ENCODE measurements at places on chromosomes 7 and 10. TPM values are rescaled to one million over a fixed set of nuclear protein-coding genes. Genes with fewer than 3 reads are reported as not detected.

GRCh38 chr7:48101352-48101751 is 12.3 kb downstream of the UPP1 start:
- no peak for DNase-seq

DNA sequence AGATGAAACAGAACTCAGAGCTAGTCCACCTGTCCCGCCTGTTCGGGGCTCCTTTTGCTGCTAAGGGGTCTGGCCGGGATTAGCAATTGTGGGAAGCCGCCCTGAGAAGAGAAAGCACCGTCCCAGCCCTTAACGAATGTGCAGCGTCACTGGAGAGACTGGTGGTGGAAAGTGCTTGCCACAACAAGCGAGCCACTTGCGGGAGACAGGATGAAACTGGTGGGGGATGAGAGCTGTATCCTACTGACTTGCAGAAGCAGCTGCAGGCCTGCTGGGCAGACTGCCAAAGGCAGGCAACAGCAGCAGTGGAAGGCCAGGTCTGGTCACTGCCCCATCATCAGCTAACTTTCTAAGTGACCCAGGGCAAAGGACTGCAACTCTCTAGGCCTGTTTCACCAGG is 95.4 kb downstream of the FAM53B start:
- peak; percentile 91 for DNase-seq

DNA sequence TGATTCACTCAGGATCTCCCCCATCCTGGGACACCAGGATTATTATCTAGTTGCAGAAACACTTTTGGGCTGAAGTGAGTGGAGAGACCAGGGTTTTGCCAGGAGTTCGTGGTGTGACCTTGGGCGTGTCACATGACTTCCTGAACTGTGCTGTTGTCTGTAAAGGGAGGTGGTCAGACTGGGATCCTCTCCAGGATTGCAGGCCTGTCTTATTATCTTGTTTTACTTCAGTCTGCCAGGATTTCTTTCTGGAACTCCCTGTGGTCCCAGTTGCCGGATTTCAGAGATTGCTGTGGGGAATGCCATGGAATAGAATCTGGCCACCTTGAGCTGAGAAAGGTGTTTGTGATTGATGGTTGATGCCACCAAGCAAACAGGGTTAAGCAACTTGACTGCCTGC is 35.8 kb downstream of the CRCP start:
- peak; percentile 77 for DNase-seq

DNA sequence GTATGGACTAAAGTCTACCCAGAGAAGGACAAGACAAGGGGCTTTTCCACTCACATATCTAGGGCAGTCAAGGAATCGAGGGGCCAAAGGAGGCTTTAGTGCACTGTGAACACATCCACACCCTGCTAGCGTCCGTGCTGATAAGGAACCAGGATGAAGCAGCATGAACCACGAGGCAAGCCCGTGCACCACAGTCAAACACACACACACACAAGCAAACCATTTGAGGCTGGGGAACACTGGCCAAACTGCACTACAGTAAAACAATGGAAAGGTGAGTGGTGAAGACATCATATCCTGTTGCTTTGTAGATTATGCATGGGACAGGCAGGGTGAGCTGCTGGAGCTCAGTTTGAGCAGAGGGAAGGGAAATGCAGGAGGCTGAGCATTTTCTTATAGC is 177.4 kb upstream of the CDCA7L start:
- no peak for DNase-seq

DNA sequence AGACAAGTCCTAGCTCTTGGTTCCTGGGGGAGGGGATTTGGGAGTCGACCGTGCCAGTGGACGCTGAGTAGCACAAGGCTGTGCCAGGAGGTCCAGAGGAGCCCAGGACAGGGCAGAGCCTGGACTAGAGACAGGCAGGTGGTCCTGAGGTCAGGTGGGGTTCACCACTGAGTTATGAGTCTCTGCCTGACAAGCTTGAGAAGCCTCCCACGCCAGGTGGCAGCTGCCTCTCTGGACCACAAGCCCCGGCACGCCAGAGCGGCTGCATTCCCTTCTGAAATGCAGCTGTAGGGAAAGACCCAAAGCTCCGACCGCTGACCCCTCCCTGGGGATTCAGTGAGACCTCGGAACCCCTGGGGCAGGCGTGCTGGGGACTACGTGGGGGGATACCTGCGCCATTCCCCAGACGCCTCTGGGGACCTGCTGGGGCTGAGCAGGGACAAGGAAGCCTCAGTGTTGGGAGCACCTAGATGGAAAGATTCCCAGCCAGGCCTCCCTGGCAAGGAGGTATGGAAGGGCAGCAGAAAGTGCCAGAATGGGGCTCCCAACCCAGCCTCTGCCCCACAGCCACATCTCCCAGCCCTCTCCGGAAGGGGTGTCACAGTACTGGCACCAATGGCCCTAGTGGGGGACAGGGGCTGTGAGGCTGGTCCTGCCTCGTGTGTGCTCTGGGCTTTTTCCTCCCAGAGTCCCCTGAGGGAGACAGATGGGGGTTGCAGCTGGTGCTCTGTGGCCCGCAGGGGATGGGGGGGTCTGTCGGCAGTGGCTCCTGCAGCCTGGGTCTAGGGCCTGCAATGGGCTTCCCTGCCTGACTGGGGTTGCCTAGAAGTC is 29.0 kb downstream of the PDGFA start:
- no peak for DNase-seq

SVOPL gene
- total RNA-seq = not detected

NME8 gene
- not detected for total RNA-seq

All from cardiac septum (tissue), 1 donor.